ENCODE measurements at places on chromosomes 12 and 14. TPM values are rescaled to one million over a fixed set of nuclear protein-coding genes. Genes with fewer than 3 reads are reported as not detected.
A peak's percentile ranks its signal among the peaks of the same experiment; 100 is the strongest.

- DNase-seq = no peak
Measured at GRCh38 chr14:75068294-75069120, 934 bp upstream of the ZC2HC1C start.

- DNase-seq = no peak
Measured at GRCh38 chr14:50901361-50901760, 29.5 kb downstream of the ABHD12B start.

GRCh38 chr12:119393677-119394076 lies 59.1 kb downstream of the CCDC60 start:
- no peak for DNase-seq

- DNase-seq = no peak
Measured at GRCh38 chr14:106657460-106657859, 1131.1 kb downstream of the TMEM121 start.

- peak; percentile 52 for DNase-seq
Measured at GRCh38 chr12:128444598-128444997, 177.6 kb downstream of the TMEM132C start.

The LMO3 gene
- polyA plus RNA-seq = 12.0 TPM

The FSCB gene
- polyA plus RNA-seq = not detected
